Right atrium auricular region (tissue), 2 donors: ENCODE measurements at places on chromosomes 6 and 20. TPM values are rescaled to one million over a fixed set of nuclear protein-coding genes. Genes with fewer than 3 reads are reported as not detected.

CMTR1 gene
- total RNA-seq: 20.4 TPM

- no peak for DNase-seq
Measured at GRCh38 chr20:15512916-15513315, 1060.3 kb downstream of the KIF16B start.

DNA sequence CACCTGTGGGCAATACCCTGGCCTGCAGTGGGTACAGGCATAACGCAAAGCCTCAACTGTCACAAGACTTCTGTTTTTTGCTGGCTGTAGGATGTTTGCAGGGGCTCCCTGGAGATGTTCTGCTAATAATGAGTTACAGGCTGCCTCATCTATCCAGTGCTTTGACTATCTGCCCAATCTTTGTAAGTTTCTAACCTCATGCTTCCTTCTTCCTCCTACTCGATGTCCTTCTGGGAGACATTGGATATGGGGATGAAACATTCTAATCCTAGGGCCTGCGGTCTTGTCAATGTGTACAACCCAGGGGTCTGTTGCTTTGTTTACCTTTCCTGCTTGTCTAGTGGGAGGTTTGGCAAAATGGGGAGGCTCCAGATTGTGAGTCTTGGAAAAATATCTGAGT, 136.8 kb upstream of the TCF21 start:
- no peak for DNase-seq

RIMS1 gene
- total RNA-seq: 0.55 TPM

- no peak for DNase-seq
Measured at GRCh38 chr20:5153612-5154542, 27.1 kb downstream of the CDS2 start.

- no peak for DNase-seq
Measured at GRCh38 chr20:52209154-52209571, 17.6 kb upstream of the ZFP64 start.

GRCh38 chr6:169684056-169684455, 17.8 kb downstream of the WDR27 start:
- no peak for DNase-seq

DNA sequence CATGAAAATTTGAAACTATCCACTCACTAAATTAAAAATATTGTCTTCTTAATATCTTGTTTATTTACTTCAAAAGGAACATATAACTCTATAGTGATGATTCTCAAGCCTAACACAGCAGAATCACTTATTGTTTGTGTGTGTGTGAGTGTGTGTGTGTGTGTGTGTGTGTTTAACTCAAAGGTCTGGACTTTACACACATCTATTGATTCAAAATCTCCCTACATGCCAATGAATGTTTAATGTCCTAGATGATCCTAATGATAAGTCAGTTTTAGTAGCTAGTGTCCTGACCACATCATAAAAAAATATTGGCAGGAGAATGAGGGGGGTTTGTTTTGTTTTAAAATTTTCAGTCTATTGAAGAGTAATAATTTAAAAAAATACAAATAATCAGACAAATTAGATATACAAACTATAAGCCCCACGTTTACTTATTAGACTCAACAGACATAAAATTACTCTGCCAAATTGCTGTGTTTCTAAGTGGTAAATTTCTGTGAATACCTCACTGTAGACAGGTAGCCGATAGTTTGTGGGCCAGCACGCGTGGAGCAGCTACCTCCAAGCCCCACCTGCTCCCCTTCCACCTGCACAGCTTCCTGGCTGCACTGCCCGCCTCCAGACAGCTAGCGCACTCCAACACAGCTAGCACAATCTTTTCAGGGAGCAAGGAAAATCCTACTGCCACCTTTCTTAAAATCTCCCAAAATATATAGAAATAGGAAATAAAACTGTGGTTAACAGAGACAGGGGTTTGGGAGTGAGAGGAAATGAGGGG, 349.6 kb downstream of the PKHD1 start:
- no peak for DNase-seq

DNA sequence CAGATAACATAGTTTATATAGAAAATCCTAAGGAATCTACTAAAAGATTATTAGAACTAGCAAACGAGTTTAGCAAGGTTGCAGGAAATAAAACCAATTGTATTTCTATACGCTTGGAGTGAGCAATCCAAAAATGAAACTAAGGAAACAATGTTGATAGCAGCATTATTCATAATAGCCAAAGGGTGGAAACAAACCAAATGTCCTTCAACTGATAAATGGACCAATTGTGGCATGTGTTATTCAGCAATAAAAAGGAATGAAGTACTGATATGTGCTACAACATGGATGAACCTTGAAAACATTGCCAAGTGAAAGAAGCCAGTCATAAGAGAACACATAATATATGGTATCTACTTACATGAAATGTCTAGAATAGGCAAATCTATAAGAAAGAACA, 101.0 kb upstream of the VSTM2L start:
- no peak for DNase-seq

DNA sequence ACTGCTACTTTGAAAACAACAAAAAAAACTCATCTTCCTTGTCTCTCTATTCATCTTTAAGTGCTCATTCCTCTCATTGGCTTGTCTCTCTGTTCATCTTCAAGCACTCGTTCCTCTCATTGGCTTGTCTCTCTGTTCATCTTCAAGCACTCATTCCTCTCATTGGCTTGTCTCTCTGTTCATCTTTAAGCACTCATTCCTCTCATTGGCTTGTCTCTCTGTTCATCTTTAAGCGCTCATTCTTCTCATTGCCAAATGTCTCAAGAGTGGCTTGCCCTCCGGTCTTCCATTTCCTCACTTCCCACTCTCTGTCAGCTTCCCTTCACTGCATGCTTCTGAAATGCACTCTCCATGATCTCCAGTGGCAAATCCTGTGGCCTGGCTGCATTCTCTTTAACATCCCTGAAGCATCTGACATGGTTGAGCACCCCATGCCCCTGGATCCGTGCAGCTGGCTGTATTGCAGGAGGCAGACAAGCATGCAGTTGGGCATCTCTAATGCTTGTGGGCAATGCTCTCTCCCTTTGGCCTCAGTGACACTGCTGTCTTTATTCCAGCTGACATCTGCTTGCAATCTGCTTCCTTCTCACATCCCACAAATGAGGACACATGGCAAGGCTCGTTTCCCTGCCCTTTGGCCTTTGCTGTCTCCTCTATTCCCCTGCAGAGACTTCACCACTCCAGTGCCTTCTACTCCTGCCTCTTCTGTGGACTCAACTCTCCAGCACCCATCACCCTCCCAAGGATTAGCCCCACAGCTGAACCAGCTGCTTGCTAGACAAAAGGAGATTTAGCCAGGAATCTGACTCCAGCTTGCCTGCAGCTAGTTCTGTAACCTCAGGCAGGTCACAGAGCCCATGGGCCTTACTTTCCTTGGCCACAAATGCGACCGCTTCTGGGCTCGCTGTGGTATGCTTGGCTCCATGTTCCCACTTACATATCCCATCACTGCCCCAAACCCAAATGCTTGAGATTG, 143.2 kb upstream of the SNX9 start:
- DNase-seq: no peak

HLA-DMA gene
- total RNA-seq: 15.4 TPM

DNA sequence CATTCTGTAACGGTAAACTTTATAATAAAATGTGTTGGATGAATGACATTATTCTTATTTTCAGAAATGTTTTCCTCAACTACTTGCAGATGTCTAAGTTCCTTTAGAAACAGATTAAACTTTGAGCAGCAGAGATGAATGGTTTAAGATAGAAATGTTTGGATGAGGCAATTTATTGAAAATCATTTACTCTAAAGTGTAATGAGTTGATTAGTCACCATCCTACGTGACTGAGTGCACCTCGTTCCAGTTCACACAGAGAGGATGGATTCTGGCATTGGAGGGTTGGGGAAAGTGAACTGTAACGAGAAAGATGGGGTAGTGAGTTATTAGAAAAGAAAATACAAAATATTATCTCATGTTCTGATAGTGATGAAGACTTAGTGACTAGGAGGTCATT, 28.7 kb downstream of the SMPDL3A start:
- no peak for DNase-seq

GRCh38 chr6:129008591-129008990, 125.7 kb downstream of the LAMA2 start:
- no peak for DNase-seq

DNA sequence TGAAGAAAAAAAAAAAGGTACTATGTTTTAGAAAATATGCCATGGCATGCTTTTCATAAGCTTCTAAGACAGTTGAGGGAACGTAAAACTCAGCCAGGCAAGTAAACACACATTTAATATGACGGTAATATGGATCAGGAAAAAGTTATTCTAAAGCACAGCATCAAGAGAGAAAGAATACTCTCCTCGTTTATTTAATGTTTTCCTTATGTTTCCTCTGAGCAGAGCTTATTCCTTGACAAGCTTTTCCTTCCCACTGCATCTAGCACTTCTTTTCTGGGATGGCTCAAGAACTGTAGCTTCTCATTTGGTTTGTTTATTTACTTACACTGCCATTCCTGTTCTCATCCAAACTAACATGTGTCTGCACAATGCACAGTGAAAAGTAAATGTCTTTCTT, 2.7 kb upstream of the RSPO3 start:
- no peak for DNase-seq

DNA sequence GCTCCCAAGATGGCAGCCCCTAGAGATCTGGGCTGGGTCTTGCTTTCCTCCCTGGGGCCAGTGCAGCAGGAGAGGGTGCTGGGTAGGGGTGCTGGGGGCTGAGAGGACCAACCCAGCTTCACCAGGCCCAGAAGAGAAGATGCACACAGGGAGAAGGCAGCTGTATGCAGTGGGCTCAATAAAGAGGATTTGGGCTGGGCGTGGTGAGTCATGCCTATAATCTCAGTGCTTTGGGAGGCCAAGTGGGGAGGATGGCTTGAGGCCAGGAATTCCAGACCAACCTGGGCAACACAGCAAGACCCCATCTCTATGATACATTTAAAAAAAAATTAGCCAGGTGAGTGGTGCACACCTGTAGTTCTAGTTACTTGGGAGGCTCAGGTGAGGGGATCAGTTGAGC, 25.7 kb upstream of the EMILIN3 start:
- DNase-seq: no peak

DNA sequence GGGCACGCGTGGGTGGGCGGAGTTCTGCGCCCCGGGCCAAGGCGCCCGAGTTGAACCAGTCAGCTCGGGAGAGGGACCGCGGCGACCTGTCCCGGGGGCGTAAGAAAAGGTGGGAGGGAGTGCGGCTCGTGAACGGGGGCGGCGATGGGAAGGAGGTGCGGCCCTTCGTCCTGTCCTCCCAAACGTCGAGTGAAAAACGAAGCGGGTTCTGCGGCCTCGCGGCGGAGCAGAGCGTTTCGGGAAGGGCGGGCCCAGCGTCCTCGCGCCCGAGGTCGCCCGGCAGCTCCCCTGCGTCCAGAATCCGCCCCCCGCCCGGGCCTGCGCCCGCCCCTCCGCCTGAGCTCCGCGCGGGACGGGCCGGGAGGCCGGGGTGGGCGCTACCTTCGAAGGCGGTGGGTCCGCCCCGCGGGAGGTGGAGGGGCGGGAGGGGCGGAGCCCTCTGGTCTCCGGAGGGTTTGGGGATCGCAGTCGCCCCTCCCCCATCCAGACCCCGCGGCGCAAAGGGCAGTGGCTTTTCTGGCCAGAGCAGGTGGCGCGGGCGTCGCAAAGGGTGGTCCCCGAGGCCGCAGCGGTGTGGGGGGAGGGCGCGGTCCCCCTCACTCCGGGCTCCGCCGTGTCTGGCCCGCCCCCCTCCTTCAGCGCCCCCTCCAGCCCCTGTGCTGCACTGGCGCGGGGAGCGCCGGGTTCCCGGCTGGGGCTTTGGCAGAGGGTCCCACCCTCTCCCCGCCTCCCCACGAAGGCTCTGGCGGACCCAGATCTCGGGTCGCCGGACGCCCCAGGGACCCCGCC, 838 bp downstream of the STMN3 start:
- no peak for DNase-seq

ZNF831 gene
- 0.47 TPM for total RNA-seq

CRISP1 gene
- not detected for total RNA-seq

GRCh38 chr6:30093951-30094661, 18.5 kb upstream of the RNF39 start:
- DNase-seq: no peak

- no peak for DNase-seq
Measured at GRCh38 chr6:163753430-163753829, 338.9 kb downstream of the QKI start.

SRSF12 gene
- total RNA-seq: not detected

GRCh38 chr20:61723529-61724257, 342.0 kb downstream of the TAF4 start:
- no peak for DNase-seq

MYMX gene
- total RNA-seq: not detected

- no peak for DNase-seq
Measured at GRCh38 chr6:113805811-113806495, 51.2 kb upstream of the MARCKS start.

DNA sequence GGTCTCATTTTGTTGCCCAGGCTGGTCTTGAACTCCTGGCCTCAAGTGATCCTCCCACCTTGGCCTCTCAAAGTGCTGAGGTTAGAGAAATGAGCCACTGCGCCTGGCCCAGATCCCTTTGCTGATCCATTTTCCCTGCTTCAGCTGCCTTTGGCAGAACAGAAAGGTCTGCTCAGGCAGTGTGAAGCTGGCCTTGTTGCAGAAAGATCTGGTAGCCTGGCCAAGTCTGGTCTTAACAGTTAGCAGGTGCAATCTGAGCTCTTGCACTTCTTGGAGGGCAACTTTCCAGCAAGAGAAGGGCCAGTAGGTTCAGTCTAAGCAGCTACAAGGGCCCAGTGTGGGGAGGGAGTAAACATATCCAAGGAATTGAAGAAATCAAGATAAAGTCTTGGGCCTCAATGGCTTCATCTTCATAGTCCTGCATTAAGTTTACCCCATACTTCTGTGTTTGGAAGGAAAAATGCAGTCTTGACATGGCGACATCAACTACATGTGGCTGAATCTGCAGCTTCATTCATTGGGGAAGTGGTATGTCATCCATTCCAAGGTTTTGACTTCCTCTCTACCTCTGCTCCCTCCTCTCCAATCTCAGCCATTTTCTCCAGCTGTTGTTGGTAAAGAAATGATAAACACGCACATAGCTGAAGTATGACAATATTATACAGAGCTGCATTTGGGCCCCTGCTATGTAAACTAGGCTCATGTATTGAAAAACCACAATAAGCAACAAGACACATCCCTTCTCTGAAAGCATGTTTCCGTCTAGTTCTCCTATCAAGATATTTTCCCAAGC, 39.0 kb upstream of the NEDD9 start:
- no peak for DNase-seq

GRCh38 chr6:76043690-76044089, 28.8 kb downstream of the IMPG1 start:
- DNase-seq: no peak

GRCh38 chr6:45376310-45377042, 1.3 kb downstream of the SUPT3H start:
- no peak for DNase-seq

LRFN2 gene
- total RNA-seq: not detected

WASF1 gene
- 3.5 TPM for total RNA-seq

SPTLC3 gene
- total RNA-seq: 2.8 TPM
